Hepatocyte (in vitro differentiated cells): ENCODE measurements at places on chromosomes 2 and 18.

DNA sequence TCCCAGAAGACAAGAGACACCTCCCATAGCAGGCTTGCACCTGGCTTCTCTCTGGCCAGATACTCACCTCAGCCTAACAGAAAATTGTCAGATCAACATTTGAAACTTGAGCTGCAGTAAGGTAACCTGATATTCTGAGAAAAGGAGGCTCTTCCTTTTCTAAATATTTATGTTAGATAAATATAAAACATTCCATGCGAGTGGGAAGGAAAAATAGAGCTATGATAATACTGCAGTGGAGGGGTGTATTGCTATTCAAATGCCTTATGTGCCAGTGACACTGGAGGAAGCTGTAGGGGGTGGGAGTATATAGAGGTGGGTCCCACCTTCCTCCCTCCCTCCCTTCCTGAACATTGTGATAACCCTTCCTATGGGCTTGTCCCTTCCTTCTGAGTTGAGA lies 515.5 kb upstream of the CHAC2 start:
- no peak for DNase-seq

DNA sequence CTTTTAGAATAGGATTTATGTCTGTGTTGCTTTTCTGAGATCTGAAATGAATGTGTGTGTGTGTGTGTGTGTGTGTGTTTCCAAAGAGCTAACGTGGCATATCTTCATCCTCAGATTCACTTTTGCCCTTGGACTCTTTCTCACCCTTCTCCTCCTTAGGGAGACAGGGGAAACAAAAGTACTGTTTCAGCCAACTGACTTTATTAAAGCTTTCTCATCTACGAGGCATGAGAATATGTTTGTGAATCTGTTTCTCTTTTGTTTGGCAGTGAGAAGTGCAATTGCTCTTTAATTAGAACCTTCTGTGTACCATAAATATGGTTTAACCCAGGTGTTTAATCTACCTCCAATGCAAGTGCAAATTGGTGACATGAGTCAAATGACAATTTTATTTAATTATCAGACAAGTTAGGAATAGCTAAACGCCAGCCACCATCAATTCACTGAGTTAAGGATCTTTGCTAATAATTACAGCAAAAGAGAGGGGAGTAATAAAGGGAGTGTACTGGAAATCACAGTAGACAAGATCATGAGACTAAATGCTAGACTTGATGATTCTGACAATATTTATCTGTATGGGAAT lies 186.4 kb upstream of the COL3A1 start:
- DNase-seq, result peak; percentile 12

- no peak for DNase-seq
Measured at GRCh38 chr2:43313642-43314017, 87.2 kb upstream of the ZFP36L2 start.

GRCh38 chr2:241570961-241571581 lies 12.5 kb downstream of the BOK start:
- no peak for DNase-seq

GRCh38 chr2:5057891-5058351 lies 634.3 kb upstream of the SOX11 start:
- no peak for DNase-seq

DNA sequence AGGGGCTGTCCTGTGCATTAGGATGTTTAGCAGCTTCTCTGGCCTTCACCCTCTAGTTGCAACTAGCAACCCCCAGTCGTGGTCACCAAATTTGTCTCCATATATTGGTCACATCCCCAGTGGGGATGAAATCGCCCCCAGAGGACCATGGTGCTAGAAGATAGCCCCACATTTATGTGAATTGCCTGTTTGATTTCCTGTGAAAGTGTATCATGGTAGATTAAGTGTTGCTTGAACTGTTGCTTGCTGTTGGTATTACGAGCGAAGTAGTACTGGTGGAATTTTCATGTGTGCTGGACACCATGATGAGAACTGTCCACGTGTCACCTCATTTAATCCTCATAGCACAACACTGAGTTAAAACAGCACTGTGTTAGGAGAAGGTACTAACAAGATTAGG lies 59.4 kb downstream of the TSPYL6 start:
- no peak for DNase-seq

DNA sequence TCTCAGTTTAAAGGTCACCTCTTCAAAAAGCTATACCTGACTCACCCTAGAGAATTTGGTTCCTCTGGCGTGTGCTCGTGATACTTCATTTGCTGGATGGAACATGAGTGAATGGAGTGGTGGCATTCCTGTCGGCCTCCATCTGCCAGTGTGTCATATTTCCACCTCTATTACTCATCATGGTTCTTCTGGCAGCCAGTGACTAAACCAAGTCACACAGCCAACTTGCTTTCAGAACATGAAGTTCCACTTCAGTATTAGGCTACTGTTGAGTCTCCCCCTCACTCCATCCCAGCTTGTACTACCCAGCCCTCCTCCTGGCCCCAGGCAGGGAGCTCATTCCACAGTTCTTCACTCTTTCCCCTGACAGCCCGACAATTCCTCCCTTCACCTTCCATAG lies 169.8 kb downstream of the MREG start:
- no peak for DNase-seq

GRCh38 chr2:1561811-1562421 lies 148.7 kb downstream of the TPO start:
- no peak for DNase-seq

DNA sequence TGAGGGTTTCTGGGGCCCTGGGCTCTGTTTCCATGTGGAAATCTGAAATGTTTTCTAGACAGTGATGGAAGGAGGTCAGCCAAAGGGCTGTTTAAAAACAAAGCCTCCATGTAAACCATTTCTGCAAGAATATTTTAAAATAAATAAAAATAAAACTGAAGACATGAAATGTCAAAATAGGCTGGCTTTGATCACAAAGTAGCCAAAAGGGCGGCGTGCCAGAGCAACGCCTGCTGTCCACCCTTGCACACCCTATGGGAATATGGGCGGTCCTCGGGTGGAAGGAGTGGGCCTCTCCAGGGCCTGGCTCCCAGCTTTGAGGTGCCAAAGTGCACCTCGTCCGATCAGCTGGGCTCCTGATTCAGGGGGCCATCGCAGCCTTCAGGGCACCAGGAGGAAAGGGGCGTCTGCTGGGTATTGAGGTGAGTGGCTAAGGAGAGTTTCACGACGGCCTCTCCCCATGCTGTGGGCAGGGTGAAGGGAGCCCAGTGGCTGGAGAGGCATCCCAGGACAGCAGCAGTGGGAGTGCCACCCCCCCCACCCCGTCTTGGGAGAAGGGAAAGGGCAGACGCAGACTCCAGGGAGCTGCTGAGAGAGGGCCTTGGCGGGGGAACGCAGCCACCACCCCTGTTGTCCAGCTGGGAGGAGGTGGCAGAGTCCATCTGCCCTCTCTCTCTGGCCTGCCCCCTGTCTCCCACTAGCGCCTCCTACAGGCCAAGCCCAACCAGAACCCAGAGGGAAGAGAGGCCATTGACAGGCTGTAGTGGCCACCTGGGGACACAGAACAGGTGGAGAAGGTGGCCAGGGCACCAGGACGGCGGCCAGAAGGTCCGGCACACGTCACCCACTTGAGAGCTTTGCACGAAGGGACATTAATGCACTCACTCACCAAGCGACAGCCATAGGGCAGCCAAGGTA lies 5.7 kb upstream of the ERFE start:
- DNase-seq, result no peak

DNA sequence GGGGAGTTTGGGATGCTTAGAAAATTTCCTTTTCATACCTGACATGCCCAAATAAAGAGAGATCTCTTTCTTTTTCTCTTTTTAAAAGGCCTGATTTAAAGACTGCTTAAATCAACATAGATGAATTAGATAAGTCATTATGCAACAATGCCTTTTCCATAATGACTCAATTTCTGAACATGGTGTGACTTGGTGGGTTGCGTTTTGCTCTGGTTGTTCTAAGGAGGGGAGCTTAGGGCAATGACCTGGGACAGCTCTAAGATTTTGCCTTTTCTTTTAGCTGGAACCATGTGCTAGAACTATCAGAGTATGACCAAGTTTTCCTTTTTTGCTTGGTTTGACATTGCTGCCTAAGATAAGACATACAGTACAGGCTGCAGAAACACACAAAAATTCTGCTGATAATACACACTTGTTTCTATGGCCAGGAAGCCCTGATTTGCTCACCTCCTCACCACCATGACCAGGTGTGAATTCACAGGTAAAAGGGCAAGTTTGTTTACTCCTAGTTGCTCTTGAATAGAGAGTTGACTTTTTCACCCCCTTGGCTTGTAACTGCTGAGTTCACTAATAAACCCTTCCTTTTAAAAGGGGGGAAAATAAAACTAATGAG lies 58.1 kb upstream of the IL1RL1 start:
- DNase-seq, result no peak

DNA sequence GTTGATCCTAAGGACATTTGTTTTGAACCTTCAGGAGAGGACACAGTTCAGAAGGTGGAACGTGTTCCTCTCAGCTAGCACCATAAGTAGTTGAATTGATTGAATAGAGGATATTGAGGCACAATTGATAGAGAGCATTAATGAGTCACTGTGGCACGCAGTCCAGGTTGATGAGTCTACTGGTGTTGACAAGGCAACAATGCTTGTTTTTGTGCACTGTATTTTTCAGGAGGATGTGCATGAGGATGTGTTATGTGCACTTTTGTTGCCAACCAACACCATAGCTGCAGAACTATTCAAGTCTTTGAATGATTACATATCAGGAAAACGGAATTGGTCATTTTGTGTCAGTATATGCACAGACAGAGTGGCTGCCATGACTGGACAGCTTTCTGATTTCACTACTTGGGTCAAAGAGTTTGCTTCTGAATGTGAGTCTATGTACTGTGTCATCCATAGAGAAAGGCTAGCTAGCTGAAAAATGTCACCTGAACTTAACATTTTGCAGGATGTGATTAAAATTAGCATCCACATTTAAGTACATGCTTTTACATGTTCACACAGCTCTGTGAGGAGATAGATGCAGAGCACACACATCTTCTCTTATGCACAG lies 140.1 kb upstream of the B3GNT2 start:
- DNase-seq, result no peak

DNA sequence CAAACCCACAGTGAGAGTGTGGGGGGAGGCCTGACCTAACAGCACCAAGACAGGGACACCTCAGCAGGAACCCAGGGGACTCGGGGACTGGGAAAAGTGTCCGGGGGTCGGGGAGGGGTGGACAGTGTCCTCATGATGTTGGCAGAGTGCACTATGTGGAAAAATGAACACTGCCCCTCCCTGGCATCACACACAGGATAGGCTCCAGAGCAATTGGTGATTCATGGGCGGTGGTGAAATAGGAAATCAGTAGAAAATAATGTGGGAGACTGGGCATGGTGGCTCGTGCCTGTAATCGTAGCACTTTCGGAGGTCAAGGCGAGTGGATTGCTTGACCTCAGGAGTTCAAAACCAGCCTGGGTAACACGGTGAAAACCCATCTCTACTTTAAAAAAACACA lies 3.6 kb upstream of the ANO7 start:
- no peak for DNase-seq

DNA sequence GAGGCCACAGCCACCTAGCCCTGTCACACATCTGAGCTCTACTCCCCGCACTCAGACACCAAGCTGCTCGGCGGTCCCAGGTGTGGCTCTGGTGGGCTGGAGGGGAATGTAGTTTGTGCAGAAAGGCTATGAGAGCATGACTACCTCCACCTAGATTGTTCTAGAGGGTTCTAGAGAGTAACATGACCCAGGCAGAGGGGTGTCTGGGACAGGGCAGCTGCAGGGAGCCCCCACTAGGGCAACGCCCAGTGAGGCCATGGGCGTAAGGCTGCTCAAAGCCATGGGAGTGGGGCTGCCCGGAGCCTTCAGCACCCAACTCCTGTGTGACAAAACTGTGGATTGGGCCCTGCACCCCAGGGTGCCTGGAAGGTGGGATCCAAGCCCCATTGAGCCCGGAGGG lies 511.4 kb upstream of the MYT1L start:
- no peak for DNase-seq

DNA sequence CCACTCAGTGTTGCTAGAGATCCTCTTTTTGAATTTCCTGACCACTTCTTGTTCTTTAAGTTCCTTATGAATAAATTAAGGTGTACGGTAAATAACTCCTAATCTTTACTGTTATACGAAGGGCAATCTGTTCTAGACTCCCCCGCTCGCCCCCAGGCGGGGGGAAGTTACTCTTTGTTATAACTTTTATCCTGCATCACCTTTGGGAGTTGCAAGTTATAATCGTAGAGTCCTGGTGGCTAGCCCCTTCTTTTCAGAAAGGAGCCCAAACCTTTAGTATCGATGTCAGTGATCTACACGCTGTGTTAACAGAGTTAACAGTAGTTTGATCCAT lies 652 bp downstream of the GCA start:
- no peak for DNase-seq

DNA sequence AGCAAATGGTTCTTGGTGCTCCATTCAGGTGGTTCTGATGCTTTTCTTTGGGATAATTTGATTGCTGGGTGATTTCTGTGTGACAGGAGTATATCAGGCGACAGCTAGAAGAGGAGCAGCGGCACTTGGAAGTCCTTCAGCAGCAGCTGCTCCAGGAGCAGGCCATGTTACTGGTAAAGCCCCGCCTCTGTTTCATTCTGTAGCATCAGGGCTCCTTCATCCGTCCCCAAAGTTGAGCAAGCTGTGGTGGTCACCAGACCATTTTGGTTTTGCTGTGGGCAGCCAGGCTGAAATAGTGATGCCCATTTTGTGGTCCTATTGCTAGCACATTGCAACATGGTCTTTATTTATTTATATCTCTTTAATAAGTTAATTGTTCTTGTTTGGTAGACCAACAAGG lies 132.8 kb upstream of the IL1R2 start:
- DNase-seq, result no peak

DNA sequence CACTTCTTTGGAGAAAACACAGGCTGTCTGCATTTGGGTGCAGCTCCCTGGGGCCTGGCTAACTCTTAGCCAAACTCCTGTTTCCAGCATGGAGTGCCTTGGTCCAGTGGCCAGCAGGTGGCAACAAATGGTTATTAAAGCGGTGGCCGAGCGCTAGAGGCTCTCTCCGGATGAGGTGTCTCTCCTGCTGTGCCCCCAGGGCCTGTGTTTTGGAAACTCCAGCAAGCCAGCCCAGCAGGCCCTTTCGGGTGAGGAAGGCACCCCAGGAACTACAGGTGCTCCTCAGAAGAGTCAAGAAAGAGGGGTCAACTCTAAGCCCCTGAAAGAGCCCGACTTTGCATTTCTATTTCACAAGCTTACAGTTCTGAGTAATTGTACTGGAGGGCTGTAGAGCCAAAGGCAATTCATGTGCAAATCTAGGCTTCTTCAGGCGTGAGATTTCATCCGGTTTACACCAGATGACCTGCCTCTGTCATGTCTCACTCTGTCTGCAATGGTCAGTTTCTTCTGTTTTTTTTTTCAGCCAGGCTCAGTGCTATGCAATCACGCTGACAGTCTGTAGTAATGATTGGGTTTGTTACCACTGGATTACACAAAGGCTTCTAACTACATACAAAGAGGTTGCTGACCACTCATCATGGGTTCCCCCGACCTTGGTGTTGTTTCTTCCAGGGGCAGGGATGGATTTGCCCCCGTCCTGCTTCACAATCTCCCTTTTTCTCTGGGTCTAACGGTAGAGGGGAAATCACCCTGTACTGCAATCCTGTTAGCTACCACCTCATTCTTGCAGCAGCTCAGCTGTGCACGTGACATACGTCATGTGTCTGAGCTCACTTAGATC lies 7.6 kb upstream of the CHRNA1 start:
- DNase-seq, result peak; percentile 87
